ENCODE measurements at places on chromosomes 12 and 14.

GRCh38 chr14:101028971-101029667, 125.6 kb upstream of the RTL1 start:
- no peak for DNase-seq

- DNase-seq, result no peak
Measured at GRCh38 chr12:103742349-103742932, 98.6 kb downstream of the NT5DC3 start.

GRCh38 chr14:90153429-90153828, 91.6 kb downstream of the KCNK13 start:
- DNase-seq, result no peak

GRCh38 chr12:109538191-109538863, 35.0 kb downstream of the MMAB start:
- DNase-seq, result no peak

DNA sequence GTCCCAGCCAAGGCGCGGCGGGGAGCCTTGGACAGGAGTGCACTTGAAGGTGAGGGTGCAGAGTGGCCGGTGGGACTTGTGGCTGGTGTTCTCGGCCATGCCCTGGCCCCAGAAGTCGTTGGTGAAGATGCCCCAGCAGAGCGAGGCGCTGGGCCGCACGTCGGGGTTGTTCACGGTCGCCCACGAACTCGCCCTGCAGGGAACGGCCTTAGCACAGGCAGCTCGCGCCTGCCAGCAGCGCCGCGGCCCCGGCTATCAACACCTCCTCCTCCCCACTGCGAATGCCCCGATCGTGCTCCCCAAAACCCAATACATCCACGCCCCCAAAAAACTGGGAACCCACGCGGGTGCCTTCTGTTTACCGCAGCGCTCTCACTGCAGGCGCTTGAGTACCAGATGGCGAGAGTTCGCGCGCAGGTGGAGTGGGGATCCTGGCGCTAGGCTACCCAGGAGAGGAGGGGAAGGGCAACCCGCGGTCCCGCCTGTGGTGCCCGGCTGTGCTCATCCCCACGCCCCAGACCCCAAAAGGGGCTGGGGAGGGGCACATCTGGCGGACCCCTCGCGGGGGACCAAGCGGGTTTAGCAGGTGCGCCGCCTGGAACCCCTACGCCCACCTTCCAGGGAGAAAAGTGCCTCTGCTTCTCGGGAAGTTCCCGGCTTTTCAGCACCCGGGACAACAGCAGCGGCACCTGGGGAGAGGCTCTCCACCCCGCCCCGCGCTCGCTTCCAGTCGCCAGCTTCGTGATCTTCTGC, 386.3 kb upstream of the TMTC1 start:
- no peak for DNase-seq

- DNase-seq, result no peak
Measured at GRCh38 chr14:102363182-102363943, 622 bp downstream of the TECPR2 start.

GRCh38 chr12:132024758-132025157, 75.0 kb downstream of the EP400 start:
- DNase-seq, result no peak

GRCh38 chr12:100895192-100895591, 100.6 kb downstream of the ANO4 start:
- DNase-seq, result no peak

DNA sequence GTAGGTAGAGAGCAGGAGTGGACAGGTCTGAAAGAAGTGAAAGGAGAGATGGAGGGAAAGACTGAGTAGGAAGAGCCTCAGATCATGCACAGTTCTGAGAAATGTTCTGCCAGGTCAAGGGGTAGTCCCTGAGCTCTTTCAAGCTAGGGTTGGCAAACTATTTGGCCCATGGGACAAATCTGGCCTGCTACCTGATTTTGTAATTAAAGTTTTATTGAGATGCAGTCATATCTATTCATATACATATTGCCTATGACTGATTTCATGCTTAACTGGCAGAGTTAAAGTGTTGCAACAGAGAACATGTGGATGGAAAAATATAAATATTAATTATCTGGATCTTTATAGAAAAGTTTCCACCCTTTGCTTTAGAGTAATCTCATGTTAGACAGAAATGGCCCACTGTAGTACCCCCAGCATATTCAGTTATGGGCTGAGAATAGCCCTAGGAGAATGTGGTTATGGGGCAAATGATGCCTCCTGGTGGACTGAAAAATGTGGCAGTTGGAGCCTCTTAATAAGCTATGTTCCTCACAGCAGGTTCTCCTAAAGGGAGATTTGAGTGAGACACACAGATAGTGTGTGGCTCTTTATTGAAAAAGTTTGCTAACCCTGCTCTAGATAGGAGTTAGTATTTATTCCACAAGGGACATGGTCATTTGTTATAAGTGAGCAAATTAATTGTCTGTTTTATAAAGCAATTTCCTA, 476.9 kb downstream of the LRIG3 start:
- no peak for DNase-seq

DNA sequence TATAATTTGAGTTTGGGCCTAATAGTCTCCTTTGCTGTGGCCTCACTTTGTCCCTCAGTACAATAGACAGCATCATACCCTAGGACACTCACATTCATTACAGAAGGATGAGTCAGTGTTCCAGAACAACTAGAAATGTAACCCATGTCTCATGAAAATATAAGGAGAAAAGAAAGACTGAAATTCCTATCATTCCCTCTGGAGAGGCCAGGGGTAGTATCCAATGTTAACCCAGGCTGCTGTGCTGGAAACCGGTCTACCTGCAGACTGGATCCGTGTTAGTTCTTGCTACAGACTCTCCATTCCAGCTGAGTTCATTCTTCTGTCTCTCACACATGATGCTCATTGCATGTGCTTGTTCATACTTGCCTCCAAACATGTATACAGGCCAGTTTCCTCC, 75.8 kb upstream of the HOXC13 start:
- no peak for DNase-seq

- DNase-seq, result no peak
Measured at GRCh38 chr14:54627540-54628363, 60.8 kb downstream of the SAMD4A start.

- no peak for DNase-seq
Measured at GRCh38 chr12:90745211-90745610, 209.8 kb downstream of the CCER1 start.

DNA sequence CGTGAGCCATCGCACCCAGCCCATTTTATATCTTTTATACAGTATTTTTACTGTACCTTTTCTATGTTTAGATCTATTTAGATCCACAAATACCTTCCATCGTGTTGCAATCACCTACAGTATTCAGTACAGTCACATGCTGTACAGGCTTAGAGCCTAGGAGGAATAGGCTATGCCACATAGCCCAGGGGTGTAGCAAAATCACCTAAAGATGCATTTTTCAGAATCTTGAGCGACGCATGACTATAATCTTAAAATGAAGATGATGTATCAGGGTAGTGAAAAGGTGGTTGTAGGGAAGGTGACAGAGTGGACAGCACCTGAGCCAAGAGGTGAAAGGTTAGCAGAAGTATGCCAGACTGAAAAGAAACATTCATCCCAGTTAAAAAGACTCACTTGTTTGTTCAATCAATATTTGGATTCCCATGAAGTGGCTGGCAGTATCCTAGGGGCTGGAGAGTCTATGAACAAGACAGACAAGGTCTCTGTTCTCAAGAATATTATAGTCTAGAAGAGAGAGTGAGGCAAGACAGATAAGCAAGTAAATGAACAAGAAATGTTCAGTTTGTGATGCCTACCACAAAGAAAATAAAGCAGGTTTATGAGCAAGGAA, 3.6 kb downstream of the SPRING1 start:
- no peak for DNase-seq

DNA sequence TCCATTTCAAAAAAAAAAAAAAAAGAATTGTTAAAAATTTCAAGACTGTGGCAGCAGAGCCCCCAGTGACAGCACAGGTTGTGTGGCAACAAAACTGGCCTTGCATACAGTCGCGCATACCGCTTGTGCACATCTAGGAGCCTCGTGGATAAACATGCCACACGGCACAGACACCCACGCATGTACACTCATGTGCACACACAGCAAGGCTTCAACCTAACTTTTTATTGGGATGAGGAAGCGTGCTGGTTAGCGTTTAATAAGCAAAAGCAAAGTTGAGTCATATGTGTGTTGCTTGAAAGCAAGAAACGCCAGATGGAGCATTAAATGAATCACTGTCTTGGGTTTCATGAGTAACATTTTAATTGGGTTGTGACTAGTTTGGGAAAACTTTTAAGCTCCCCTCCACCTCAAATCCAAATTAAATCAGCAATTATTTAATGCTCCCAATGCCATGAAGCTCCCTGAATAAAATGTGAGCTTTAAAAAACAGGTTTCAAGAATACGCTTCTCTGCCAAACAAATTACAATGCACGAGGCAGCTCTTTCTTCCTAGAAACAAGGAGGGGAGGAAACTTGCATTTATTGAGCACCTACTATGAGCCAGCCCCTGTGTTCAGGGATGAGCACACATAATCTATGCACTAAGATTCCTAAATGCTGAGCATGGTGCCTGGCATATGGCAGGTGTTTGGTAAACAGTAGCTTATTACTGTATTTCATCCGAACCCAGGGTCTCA, 35.7 kb upstream of the EML1 start:
- no peak for DNase-seq

DNA sequence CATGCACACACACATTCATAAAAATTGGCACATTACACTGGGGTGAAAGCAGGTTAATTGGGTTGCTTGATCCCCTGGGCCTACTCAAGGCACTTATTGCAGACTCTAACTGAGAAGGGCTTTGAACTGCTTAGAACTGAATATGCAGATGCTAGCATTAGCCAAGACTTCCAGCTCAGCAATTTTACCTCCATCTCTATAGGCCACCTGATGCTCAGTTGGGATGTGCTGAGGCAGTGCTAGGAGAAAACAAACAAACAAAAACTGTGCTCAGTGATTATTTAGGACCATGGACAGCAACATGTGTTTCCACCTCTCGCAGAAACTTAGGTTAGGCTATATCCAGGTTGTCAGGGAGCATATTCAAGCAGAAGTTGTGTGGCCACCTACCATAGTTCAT, 124.8 kb upstream of the WSCD2 start:
- DNase-seq, result no peak

GRCh38 chr14:90809530-90810312, 6.5 kb downstream of the TTC7B start:
- DNase-seq, result no peak

DNA sequence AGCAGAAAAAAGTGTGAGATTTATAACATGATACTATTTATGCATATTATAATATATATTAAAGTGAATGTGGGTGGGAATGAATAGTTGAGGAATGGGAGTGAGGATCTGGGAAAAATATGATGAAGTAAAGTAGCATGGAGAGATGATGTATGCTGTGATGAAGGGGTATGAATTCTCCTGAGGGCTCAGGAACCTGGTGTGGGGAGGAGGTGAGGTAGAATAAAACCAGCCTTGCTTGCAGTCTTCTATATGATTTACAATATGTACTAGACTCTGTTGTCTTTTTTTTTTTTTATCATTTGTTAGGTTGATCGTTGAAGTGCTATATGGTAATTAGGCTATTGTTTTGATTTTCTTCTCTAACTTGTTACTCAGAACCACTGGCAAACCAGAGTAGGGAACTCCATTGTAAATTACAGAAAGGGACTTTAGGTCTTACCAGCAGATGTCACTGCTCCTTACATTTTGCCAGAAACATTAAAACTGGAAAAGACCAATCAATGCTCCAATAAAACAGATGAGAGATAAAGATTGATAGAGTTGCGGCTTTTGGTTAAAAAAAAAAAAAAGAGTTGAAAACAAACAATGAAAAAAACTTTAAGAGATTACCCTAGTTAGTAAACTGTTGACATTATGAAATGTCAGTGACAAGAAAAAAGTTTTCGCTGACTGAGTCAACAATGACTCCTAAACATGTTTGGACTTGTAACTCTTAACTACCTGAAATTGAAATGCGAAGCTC, 39.9 kb downstream of the ATL1 start:
- no peak for DNase-seq

DNA sequence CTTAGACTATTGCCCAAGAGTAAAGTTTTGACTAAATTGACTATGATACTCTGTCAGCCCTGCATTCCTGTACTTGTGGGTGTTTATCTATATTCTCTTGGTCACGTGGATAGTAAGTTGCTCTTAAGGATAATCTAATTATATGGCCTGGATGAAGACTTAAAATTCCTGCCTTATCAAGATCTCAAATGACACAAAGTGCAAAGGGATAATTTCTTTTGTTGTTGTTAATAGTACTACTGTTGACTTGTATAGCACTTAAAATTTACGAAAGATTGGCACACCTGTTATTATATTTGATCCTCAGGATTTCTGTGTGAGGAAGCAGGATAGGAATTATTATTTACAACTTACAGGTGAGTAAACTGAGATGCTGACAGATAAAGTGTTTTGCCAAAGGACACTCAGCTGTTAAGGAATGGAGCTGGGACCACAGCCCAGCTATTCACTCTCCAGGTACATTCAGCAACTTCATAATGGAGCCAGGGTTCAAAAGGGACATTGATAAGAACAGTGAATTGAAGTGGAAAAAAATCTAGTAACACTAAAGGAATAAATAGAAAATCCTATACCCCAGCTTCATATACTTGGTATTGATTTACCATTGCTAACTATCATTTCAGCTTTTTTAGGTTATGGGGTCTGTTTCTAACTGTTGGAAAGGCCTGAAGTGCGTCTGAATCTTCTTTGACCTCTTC, 53.4 kb upstream of the EVL start:
- no peak for DNase-seq

DNA sequence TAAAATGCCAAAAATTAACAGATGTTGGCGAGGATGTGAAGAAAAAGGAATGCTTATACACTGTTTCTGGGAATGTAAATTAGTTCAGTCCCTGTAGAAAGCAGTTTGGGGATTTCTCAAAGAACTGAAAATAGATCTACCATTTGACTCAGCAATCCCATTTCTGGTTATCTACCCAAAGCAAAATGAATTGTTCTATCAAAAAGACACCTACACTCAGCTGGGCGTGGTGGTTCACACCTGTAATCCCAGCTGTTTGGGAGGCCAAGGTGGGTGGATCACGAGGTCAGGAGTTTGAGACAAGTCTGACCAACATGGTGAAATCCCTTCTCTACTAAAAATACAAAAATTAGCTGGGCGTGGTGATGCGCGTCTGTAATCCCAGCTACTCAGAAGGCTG, 279.3 kb upstream of the PDE3A start:
- no peak for DNase-seq

DNA sequence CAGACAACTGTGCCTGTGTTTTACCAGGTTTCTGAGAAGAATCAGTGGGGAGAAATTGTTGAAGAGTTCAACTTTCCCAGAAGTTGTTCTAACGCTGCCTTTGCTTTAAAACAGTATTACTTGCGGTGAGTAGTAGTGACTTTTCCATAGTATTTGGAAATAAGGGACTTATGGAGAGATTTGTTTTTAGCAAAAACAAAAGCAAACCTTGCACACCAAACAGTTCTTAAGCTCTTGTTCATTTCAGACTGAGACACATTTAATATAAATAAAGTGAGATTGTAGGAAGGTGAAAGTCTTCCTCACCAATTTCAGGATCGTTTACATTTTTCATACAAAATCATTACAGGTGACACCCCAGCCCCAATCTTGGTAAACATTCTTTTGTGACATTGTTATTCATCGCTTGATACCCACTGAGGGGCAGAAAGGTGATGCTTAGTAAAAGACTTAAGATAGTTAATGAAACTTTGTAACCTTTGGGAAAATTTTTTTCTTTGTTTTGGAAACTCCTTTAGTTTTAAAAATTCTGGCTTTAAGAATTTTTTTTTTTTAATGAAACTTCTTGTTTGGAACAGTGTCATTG, 1.8 kb downstream of the ARID2 start:
- DNase-seq, result no peak

Data from stimulated activated CD4-positive, alpha-beta T cell treated with anti-CD3 and anti-CD28 coated beads, TNF-alpha, amount 100 ng/mL, for 48 hours (primary cell).